ENCODE measurements at places on chromosomes 5 and 9. TPM values are rescaled to one million over a fixed set of nuclear protein-coding genes. Genes with fewer than 3 reads are reported as not detected.

- DNase-seq, result no peak
- H3K36me3 ChIP-seq, result no peaks in the 10 kb centered on the region
- no peak overlapping the region for H3K4me3 ChIP-seq
- H3K27me3 ChIP-seq, result no peaks in the 10 kb centered on the region
- H3K4me1 ChIP-seq, result peaks cover 7% of the 10 kb centered on the region
- peak overlapping the region; percentile 53 for H3K27ac ChIP-seq
Observed at GRCh38 chr9:4549751-4550295, 59.6 kb downstream of the SLC1A1 start.

- no peaks in the 10 kb centered on the region for H3K27me3 ChIP-seq
- no peak for DNase-seq
- H3K36me3 ChIP-seq, result no peaks in the 10 kb centered on the region
- no peak overlapping the region for H3K27ac ChIP-seq
- H3K4me1 ChIP-seq, result peaks cover 12% of the 10 kb centered on the region
- no peak overlapping the region for H3K4me3 ChIP-seq
Observed at GRCh38 chr9:120438836-120439546, 141.0 kb downstream of the CDK5RAP2 start.

DNA sequence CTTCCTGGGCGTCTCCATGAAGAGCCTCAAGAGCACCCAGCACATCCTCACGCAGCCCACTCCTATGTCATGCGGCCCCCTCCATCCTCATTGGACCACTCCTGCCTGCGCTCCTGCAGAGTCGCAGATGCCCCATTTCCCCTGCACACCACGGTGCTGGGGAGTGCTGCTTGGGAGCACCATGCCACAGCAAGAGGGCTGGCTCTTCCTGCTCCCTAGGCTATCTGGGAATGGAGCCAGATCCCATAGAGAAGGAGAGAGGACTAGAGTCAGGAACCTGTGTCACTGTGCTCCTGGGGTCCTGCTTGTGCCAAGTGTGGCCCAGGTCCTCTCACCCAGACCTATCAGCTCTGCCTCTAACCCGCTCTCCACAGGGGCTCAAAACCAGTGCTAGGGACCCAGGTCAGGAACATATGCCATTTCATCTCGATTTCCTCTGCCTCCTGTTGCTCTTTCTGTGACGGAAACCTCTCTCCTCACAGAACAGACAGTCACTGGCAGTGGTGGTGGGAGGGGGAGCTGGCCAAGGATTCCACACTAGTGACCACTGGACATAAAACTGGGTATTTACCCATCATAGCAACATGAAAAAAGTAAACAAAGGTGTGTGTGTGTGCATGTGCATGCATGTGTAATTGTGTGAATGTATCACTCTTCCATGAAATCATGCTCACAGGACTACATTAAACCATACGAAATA lies 178.4 kb downstream of the TTLL11 start:
- DNase-seq, result no peak
- H3K36me3 ChIP-seq, result no peaks in the 10 kb centered on the region
- H3K4me1 ChIP-seq, result no peaks in the 10 kb centered on the region
- no peaks in the 10 kb centered on the region for H3K27me3 ChIP-seq
- no peak overlapping the region for H3K4me3 ChIP-seq

GRCh38 chr5:112065781-112066180 lies 308.8 kb upstream of the NREP start:
- no peak overlapping the region for H3K4me3 ChIP-seq
- no peaks in the 10 kb centered on the region for H3K36me3 ChIP-seq
- no peak overlapping the region for H3K27ac ChIP-seq
- H3K27me3 ChIP-seq, result no peaks in the 10 kb centered on the region

GRCh38 chr9:79184831-79185230 lies 386.9 kb upstream of the TLE4 start:
- H3K36me3 ChIP-seq, result no peaks in the 10 kb centered on the region
- H3K27ac ChIP-seq, result no peak overlapping the region
- no peak for DNase-seq
- H3K4me1 ChIP-seq, result no peaks in the 10 kb centered on the region

DNA sequence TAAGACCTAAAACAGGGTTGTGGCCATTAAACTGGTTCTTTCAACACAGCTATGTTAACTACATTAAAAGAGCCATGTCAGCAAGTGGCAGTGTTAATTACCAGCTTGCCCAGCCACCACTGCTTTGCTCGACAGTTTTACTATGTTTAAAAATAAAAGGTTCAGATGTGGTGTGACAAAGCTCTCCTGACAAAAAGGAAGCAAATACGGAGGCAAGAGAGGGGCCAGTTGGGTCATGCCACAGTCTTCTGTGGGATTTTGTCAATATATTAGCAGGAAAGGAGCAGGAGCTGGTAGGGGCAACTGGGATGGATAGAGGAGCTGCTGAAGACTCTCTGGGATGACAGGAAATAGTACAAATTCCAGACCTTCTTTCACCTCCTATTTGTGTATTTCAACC lies 113.5 kb upstream of the PCA3 start:
- peaks cover 4% of the 10 kb centered on the region for H3K4me1 ChIP-seq
- no peaks in the 10 kb centered on the region for H3K36me3 ChIP-seq
- no peak for DNase-seq
- no peaks in the 10 kb centered on the region for H3K27me3 ChIP-seq
- peak overlapping the region; percentile 32 for H3K4me3 ChIP-seq
- no peak overlapping the region for H3K27ac ChIP-seq

- DNase-seq, result no peak
- H3K27ac ChIP-seq, result no peak overlapping the region
- H3K36me3 ChIP-seq, result no peaks in the 10 kb centered on the region
- H3K4me3 ChIP-seq, result no peak overlapping the region
- H3K4me1 ChIP-seq, result no peaks in the 10 kb centered on the region
- H3K27me3 ChIP-seq, result no peaks in the 10 kb centered on the region
Observed at GRCh38 chr9:115276621-115277020, 158.7 kb upstream of the TNC start.

GRCh38 chr5:160473681-160474080 lies 52.0 kb downstream of the PTTG1 start:
- no peak overlapping the region for H3K4me3 ChIP-seq
- no peaks in the 10 kb centered on the region for H3K4me1 ChIP-seq
- no peak for DNase-seq
- no peaks in the 10 kb centered on the region for H3K27me3 ChIP-seq
- no peak overlapping the region for H3K27ac ChIP-seq

DNA sequence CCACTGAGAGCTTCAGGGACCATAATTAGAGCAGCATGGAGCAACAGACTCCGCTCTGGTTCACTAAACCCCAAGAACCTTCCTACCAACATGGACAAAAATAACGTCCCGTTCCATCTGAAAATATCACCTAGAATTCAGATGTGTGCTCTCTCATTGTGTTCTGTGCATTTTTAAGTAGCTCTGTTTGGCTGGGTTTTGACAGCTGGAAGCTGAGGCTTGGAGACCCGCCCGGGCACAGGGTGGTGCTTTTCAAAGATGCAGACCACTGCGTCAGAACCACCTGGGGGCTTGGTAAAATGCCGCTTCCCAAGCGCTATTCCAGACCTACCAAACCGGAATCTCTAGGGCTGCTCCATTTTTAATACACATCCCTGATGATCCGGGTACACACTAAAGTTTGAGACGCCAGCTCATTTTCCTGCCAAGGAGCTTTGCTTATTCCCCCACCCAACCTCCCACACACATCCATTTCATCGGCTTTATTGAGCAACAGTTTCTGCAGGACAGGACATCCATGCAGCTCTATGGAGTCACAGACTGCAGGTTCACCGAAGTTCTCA lies 104.8 kb downstream of the GABBR2 start:
- H3K27me3 ChIP-seq, result no peaks in the 10 kb centered on the region
- DNase-seq, result no peak
- no peaks in the 10 kb centered on the region for H3K4me1 ChIP-seq
- H3K36me3 ChIP-seq, result no peaks in the 10 kb centered on the region
- H3K27ac ChIP-seq, result no peak overlapping the region

GRCh38 chr5:134526483-134527155 lies 1.1 kb downstream of the JADE2 start:
- peaks cover 44% of the 10 kb centered on the region for H3K4me1 ChIP-seq
- H3K27me3 ChIP-seq, result no peaks in the 10 kb centered on the region
- H3K36me3 ChIP-seq, result no peaks in the 10 kb centered on the region
- peak overlapping the region; percentile 97 for H3K27ac ChIP-seq
- peak overlapping the region; percentile 73 for H3K4me3 ChIP-seq

- no peaks in the 10 kb centered on the region for H3K36me3 ChIP-seq
- H3K4me1 ChIP-seq, result no peaks in the 10 kb centered on the region
- H3K27ac ChIP-seq, result no peak overlapping the region
- H3K4me3 ChIP-seq, result no peak overlapping the region
- H3K27me3 ChIP-seq, result no peaks in the 10 kb centered on the region
Observed at GRCh38 chr5:31617867-31618266, 21.1 kb upstream of the PDZD2 start.

GRCh38 chr9:95936579-95937075 lies 61.1 kb downstream of the ERCC6L2 start:
- peaks cover 21% of the 10 kb centered on the region for H3K36me3 ChIP-seq
- H3K27ac ChIP-seq, result peak overlapping the region; percentile 37
- H3K27me3 ChIP-seq, result no peaks in the 10 kb centered on the region

Gene BTNL9
- total RNA-seq, result 14.5 TPM

Gene ST8SIA4
- total RNA-seq, result 4.5 TPM

All from gastrocnemius medialis (tissue), 4 donors.